ENCODE measurements at places on chromosomes 2 and 18.

GRCh38 chr2:45763255-45763654, 111.8 kb downstream of the PRKCE start:
- DNase-seq = no peak

GRCh38 chr18:77108001-77108692, 24.4 kb downstream of the MBP start:
- no peak for DNase-seq

GRCh38 chr2:160469621-160470204, 23.9 kb downstream of the RBMS1 start:
- no peak for DNase-seq

- no peak for DNase-seq
Observed at GRCh38 chr18:26717123-26717719, 148.3 kb downstream of the AQP4 start.

GRCh38 chr18:59810183-59810582, 89.6 kb upstream of the PMAIP1 start:
- no peak for DNase-seq

GRCh38 chr18:3055186-3055728, 42.3 kb upstream of the LPIN2 start:
- DNase-seq = no peak

DNA sequence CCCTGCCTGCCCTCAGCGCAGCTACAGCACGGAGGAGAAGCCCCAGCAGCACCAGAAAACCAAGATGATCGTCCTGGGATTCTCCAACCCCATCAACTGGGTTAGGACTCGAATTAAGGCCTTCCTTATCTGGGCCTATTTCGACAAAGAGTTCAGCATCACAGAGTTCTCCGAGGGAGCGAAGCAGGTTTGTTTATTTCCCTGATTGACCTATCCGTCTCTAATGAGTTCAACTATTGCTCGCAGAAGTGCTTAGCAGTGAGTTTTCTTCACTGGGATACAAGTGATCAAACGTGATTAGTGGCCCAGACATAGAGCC, 639 bp downstream of the MAIP1 start:
- DNase-seq = no peak

DNA sequence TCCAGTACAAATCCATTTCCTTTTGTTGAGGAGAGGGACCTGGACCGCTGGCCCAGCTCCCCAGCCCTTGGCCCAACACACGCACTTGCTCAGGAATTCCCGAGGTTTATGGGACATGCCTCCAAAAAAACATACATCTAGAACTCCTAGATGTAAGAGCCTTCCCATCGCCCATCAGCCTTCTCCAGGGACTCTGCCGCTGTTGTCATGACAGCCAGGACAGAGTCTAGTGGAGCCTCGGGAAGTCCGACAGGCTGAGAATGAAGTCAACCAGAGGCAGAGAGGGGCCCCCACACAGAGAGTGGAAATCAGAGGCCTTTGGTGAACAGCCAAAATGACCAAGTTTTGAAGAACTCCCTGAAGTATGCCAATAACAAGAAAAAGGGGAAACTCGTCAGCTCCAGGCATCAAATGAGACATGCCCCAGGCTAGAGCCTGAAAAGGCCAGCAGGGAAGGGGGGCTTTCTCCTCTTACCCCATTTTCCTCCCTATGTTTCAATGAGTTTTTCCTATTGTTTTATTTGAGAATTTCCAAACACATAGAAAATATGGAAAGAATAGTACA, 43.2 kb upstream of the CAB39 start:
- DNase-seq = no peak

GRCh38 chr18:596288-596881, 403 bp upstream of the CLUL1 start:
- DNase-seq = peak; percentile 87

GRCh38 chr2:99777656-99778290, 288.0 kb upstream of the REV1 start:
- DNase-seq = no peak

DNA sequence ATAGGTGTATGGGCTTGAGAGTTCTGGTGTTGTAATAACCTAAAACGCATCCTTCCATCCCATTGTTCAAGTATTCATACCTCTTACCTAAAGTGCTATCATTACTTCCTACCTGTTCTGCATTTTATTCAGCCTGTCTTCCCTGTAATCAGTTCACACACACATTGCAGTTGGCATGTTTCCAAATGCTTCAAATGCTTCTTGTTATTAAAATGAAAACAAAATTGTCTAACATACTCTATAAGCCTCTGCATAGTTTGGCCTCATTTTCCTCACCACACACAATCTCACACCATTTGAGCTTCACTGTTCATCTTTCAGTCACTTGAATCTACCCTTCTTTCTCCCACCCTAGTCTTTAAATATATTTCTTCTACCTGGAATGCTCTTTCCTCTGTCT, 1178.2 kb upstream of the NRXN1 start:
- no peak for DNase-seq

GRCh38 chr2:46239847-46240181, 57.4 kb upstream of the EPAS1 start:
- DNase-seq = no peak

- no peak for DNase-seq
Observed at GRCh38 chr2:112187805-112188596, 49.8 kb downstream of the FBLN7 start.

DNA sequence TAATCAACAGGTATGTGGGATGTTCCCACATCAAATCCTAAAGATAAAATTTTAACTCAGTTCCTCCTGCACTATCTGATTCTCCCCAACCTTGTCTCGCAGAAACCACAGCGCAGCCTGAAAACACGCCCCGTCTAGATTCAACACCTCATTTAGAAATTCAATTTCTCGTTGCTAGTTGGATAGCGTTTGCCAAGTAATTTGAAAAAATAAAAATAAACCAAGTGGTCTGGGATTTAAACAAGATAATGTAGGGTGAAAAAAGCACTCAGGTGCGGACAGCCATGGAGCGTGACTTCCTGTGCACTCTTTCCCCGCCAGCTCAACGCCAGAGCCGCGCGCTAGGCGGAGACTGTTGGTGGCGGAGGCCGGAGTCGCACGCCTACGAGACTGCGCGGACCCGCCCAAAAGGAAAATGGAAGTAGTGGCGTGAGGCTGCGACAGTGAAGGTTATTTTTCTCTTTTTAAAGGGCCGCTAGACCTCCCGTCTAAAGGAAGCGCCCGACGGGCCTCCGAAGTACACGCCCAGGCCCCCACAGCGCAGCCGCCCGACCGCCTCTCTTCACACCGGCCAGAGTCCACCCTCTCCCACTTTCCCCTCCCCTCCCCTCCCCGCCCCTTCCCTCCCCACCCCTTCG, 615 bp upstream of the CCNT2 start:
- peak; percentile 97 for DNase-seq

DNA sequence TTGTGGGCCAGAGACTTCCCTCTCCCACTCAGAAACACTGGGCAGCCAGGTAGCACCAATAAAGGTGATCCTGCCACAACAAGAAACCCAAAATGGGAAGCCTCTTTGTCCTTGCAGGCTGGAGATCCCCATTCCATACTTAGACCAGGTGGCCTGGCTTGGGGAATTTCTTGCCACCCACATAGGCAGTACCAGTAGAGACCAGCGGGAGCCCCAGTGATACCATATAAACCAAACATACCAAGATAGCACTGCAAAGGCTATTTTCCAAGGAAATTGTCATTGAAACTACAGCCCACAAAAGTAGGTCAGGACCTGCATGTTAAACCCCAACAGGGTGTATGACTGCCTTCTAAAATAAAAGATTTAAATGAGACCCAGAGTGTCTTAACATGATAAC, 171.6 kb downstream of the DIS3L2 start:
- no peak for DNase-seq

- DNase-seq = no peak
Observed at GRCh38 chr18:10591896-10592295, 66.1 kb downstream of the NAPG start.

DNA sequence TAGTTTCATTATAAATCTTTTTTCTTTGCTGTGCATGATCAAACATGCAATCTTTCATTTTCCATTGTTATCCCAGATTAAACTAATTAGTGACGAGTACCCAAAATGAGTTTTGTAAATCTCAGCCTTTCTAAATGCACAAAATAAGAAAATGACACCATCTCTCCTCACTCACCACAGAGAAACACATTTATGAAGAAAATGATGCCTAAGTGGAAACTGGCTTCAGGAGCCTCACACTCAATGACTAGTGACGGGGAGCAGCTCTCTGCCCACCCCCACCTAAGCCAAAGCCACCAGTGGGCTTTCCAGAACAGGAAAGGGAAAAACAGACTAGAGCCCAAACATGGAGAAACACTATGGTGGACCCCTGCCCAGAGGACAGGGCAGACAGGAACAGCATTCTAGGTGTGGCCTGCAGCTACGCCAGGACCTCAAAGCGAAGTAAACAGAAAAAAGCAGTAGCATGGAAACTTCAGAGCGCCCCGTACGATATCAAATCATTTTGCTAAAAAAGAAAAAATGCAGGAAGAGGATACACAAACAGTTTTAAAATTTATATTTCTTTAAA, 113.5 kb downstream of the RBMS1 start:
- no peak for DNase-seq

DNA sequence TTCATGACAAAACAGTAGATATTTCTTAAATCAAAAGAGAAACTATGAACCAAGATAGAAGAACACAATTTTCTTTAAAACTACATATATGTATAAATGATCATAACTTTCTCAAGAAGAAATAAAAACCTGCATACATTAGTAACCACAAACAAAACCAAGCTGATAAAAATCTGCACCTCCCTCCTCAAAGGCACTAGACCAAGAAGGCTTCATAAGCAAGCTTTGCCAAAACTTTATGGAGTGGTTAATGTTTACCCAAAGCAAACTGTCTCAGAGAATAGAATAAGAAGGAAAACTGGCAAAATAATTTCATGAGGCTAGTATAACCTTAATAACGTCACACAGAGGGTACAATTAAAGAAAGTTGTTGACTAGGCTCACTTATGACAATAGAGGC, 138.3 kb downstream of the ZBTB7C start:
- DNase-seq = no peak

- no peak for DNase-seq
Observed at GRCh38 chr2:45904267-45904945, 252.9 kb downstream of the PRKCE start.

GRCh38 chr2:68812251-68812650, 58.9 kb downstream of the BMP10 start:
- DNase-seq = peak; percentile 49

DNA sequence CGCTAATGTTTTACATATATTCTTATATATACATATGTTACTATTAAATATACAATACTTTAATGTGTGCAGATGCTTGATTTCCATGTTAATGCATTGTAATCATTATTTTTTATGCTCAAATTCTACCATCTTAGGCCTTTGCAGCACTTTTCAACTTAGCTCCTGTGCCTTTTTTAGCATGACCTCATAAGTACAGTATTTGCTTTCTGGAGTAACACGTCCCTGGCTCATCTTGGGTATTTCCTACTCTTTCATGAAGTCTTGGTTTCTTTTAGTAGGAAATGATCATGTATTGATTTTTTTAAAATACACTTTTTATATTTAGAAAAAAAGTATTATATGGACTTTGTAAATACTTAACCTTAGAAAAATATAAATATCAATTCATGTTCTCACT, 36.5 kb downstream of the CAB39 start:
- DNase-seq = no peak

- DNase-seq = no peak
Observed at GRCh38 chr2:219515874-219516629, 1.8 kb downstream of the ASIC4 start.

GRCh38 chr2:46548103-46548486, 68.7 kb downstream of the TMEM247 start:
- no peak for DNase-seq

GRCh38 chr2:60459851-60460250, 93.6 kb downstream of the BCL11A start:
- no peak for DNase-seq

DNA sequence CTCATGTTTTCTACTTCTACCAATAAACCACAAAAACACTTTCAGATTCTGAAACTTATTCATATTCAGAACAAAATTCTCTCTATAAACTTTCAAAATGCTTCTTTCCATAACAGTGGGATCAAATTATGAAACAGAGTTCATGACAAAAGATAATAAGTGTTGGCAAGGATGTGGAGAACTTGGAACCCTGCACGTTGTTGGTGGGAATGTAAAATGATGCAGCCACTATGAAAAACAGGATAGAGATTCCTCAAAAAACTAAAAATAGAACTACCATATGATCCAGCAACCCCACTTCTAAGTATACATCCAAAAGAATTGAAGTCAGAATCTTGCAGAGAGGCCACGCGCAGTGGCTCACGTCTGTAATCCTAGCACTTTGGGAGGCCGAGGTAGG, 45.4 kb downstream of the GEMIN6 start:
- DNase-seq = no peak

- DNase-seq = no peak
Observed at GRCh38 chr2:112724591-112725525, 4.0 kb downstream of the NT5DC4 start.

GRCh38 chr2:101741775-101742520, 44.4 kb downstream of the MAP4K4 start:
- DNase-seq = no peak

- DNase-seq = no peak
Observed at GRCh38 chr18:68178921-68179320, 536.0 kb downstream of the TMX3 start.

- no peak for DNase-seq
Observed at GRCh38 chr2:37585982-37586621, 85.3 kb downstream of the CDC42EP3 start.

DNA sequence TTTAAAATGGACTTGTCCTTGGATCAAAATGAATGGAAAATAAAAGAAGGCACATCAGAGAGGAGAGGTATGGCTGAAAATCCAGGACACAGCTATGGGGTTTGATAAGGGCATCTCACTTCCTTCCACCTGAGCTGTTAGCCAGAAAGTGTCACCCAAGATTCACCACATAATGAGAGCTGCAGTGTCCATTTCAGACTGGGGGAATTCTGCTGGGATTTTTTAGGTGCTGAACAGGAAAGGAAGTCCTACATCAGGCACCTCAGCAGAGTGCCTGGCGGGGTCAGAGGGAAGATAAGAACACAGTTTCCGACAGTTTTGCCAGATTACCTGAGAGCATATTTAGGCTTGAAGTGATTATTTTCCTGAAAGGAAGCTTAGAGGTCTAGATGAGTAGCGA, 187.6 kb upstream of the HNMT start:
- no peak for DNase-seq

Data from NCI-H2081 (cell line).